ENCODE measurements at places on chromosomes 6 and 20.

DNA sequence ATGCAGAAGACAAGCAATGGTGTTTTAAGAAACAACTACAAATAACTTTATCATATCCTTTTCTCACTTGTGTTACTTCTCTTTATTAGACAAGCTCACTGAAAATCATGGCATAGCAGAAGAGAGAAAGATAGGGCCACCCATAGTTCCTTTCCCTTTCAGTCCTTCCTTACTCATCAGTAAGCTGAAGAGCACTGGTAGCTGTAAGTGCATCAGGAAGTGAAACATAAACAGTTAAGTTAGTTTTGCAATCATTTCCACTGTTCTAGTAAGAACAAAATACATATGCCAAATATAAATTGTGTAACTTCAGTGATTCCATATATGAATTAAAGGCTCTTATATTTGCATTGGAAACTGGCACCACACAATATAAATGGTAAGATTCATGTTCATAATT lies 220.1 kb downstream of the HACE1 start:
- DNase-seq: no peak

DNA sequence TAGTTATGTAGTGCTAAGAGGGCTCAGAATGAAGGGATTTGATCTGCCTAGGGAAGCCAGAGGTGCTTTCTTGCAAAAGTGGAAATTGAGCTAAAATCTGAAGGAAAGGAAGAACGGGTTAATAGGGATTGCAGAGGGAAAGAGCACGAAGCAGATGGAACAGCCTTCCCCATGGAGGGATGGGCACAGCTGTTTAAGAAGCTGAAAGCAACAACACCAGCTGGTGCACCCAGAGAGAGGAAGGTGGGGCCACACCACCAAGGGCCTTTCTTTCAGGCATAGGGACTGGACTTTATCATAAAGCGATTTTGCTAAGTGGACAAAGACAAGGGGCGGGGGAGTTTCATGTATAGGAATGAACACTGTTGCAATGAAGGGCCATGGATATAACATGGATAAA lies 65.8 kb upstream of the SNRPB2 start:
- peak; percentile 75 for DNase-seq

DNA sequence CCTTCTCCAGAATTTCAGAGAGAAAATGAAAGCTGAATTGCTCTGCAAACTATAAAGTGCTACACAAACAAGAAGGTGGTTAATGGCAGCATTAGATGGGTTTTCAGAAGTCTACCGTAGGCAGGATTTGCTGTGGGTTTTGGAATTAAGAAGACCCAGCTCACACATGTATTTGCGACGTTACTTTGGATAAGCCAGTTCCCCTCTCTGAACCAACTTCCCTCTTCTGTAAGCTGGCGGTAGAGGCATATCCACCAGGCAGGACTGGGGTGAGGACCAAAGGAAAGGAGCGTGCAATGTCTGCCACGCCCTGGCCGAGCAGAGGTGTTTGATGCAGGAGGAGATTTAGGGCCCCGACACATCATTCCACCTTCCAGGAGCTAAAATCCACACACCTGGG lies 6.9 kb downstream of the RSPO4 start:
- no peak for DNase-seq

DNA sequence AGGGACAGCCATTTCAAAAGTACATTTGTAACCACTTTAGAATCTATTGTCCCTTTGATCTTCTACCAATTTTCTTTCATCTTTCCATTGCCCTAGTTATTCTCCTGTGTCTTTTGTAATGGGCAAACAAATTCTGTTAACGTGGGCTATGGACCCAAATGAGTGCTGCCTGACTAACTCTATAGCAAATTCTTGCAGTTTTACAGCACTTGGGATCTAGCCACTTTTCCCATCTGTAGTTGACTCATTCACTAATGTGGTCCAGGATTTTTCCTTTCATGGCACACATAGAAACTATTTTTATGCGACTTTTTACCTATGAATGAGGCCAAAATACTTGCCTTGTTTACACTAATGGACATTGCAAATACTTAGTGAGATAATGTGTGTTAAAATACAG lies 52.0 kb downstream of the GRIK2 start:
- no peak for DNase-seq

DNA sequence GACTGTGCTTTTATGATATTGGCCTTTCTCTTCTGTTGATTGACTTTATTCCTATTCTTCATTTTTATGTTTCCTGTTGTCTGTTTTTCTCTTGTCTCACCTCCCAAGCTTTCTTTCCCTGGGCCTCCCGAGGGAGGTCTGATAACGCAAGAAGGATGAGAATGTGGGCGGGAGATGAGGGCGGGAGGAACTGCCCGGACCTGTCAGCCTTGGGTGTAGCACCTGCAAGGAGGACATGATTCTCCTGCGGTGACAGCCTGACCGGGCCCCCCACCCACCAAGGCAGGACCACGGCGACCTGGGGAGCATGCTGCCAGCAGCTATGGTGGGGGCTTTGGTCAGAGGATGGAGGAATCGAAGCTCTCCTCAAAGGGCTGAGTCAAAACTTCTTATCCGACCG lies 86.9 kb downstream of the PLEKHG1 start:
- no peak for DNase-seq

- DNase-seq: no peak
Measured at GRCh38 chr20:61253264-61253639, 1.2 kb downstream of the CDH4 start.

DNA sequence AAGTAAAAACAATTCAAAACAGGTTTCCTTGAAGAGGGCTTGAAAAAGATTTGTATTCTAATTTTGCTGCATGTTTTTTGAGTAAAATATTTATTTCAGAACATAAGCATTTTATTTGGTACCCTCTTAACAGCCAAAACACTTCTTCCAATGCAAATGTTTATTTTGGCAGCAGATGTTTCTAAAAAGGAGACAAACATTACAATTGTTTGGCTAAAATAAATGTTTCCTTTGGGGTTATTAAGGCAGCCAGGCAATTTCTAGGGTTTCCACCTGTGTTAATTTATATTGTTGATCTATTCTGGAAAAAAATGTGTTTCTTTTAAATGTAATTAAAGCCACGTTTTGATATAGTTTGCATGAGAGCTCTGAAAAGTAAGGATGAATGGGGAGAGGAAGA lies 56.6 kb downstream of the ARID1B start:
- DNase-seq: no peak

- no peak for DNase-seq
Measured at GRCh38 chr6:117397536-117398227, 28.1 kb downstream of the ROS1 start.

DNA sequence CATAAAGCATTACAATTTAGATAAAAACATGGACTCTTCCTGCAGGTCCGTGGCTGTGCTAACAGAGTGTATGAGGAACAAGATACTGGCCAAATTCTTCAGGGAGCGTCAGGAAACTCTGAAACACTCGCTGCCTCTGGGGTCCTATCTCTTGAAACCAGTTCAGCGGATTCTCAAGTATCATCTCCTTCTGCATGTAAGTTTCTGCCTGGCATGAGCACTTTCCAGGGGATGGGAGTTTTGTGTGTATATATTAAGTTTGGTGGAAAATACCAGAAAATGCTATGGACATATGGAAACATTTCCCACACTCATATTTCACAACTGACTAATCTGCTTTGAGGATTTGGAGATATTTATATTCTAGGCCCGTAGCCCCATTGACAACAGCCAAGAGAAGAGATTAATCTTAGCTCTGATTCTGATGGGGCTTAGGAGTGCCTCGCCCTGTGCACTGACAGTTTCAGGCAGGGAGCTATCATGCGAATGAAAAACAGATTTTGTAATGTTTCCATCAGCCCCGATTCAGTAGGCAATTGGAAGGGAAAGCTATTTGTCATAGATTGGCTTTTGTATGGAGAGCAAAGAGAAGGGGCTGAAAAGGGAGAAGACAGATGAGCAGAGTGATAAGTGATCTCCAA lies 64.7 kb upstream of the MTHFD1L start:
- DNase-seq: peak; percentile 64

DNA sequence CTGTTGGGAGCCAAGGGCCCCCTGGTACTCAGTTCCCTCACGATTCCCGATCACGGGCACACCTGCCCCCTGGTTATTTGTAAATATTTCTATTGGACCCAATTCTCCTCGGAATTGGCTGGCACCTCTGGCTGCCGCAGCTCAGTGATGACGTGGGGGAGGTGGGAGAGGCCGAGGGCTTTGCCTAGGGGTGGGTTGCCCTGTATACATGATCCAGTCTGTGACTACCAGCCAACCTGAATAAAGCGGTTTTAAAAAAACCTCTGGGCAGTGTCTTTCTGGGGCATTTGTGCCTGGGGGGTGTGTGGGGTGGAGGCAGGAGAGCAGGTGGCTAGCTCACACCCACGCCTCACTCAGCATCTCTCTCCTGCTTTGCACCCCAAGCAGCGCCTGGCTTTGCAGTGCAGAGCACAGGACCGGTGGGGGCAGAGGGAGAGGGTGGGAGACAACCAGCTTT lies 42.2 kb downstream of the VSTM2L start:
- no peak for DNase-seq

Data from eye (tissue), 1 donor.